Sigmoid colon (tissue), 7 donors: ENCODE measurements at places on chromosomes 6 and 20. TPM values are rescaled to one million over a fixed set of nuclear protein-coding genes. Genes with fewer than 3 reads are reported as not detected.

Gene NKX2-2
- polyA plus RNA-seq = 0.60 TPM

Gene C4B
- 64.7 TPM for polyA plus RNA-seq

Gene CEP250
- polyA plus RNA-seq = 6.6 TPM

Gene VSX1
- 0.03 TPM for polyA plus RNA-seq

Gene RAET1L
- not detected for polyA plus RNA-seq

Gene ASIP
- polyA plus RNA-seq = 0.38 TPM

Gene TMEM74B
- not detected for polyA plus RNA-seq

Gene FERMT1
- polyA plus RNA-seq = 21.6 TPM

Gene TENT5A
- polyA plus RNA-seq = 7.8 TPM

- peak; percentile 96 for DNase-seq
- peaks cover 59% of the 10 kb centered on the region for H3K4me1 ChIP-seq
- peaks cover 35% of the 10 kb centered on the region for H3K36me3 ChIP-seq
- no peak overlapping the region for H3K4me3 ChIP-seq
- H3K27ac ChIP-seq = peak overlapping the region; percentile 93
Measured at GRCh38 chr20:62352402-62353288, 14.5 kb downstream of the LAMA5 start.

GRCh38 chr20:32201977-32202363 lies 5.6 kb downstream of the PLAGL2 start:
- no peaks in the 10 kb centered on the region for H3K27me3 ChIP-seq
- no peak overlapping the region for H3K4me3 ChIP-seq
- peaks cover 43% of the 10 kb centered on the region for H3K4me1 ChIP-seq
- H3K36me3 ChIP-seq = peaks cover 18% of the 10 kb centered on the region

- no peaks in the 10 kb centered on the region for H3K36me3 ChIP-seq
- no peak for DNase-seq
- H3K4me3 ChIP-seq = no peak overlapping the region
- H3K27ac ChIP-seq = no peak overlapping the region
- H3K27me3 ChIP-seq = no peaks in the 10 kb centered on the region
Measured at GRCh38 chr6:162683135-162683534, 44.4 kb downstream of the PRKN start.

DNA sequence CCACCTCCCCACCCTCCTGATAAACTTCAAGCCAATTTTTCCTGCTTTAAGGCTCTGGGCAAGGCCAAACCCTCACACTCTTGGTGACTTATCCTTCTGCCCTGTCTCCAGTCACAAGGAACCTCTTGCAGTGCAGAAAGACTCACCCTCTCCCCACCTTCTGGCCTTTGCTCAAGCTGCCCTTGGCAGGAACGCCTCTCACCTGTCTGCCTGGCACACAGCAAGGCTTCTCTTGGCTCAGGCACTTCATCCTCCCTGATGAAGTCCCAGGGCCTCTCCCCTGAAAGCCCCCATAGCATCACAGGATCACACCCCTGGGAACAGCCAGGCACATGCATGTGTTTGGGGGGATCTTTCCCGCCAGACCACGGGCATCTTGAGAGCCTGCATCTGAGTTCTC lies 68.8 kb upstream of the NNAT start:
- no peaks in the 10 kb centered on the region for H3K4me1 ChIP-seq
- H3K27me3 ChIP-seq = no peaks in the 10 kb centered on the region
- peak; percentile 28 for DNase-seq
- no peak overlapping the region for H3K27ac ChIP-seq
- no peak overlapping the region for H3K4me3 ChIP-seq

DNA sequence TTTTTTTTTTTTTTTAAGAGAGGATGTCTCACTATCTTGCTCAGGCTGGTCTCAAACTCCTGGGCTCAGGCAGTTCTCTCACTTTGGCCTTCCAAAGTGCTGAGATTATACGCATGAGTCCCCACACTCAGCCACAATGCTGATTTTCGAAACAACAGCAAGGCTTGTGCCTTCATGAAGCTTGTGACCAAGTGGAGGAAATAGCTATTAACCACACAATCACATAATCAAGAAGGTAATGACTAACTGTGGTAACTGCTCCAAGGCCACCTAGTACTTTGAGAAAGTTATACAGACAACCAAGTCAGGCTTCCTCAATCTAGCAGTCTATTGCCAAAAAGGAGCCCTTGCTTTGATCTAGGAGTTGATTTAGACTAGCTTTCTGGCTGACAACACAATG lies 46.3 kb downstream of the SOD2 start:
- no peaks in the 10 kb centered on the region for H3K27me3 ChIP-seq
- no peak overlapping the region for H3K4me3 ChIP-seq
- no peak for DNase-seq
- H3K4me1 ChIP-seq = no peaks in the 10 kb centered on the region

GRCh38 chr6:142816031-142816430 lies 128.9 kb downstream of the HIVEP2 start:
- peaks cover 17% of the 10 kb centered on the region for H3K4me1 ChIP-seq
- H3K4me3 ChIP-seq = no peak overlapping the region
- H3K27ac ChIP-seq = no peak overlapping the region
- H3K36me3 ChIP-seq = no peaks in the 10 kb centered on the region
- H3K27me3 ChIP-seq = no peaks in the 10 kb centered on the region

- H3K27ac ChIP-seq = no peak overlapping the region
- no peak overlapping the region for H3K4me3 ChIP-seq
- H3K4me1 ChIP-seq = no peaks in the 10 kb centered on the region
- no peaks in the 10 kb centered on the region for H3K27me3 ChIP-seq
- no peak for DNase-seq
Measured at GRCh38 chr6:99241905-99242534, 107.5 kb downstream of the FAXC start.

DNA sequence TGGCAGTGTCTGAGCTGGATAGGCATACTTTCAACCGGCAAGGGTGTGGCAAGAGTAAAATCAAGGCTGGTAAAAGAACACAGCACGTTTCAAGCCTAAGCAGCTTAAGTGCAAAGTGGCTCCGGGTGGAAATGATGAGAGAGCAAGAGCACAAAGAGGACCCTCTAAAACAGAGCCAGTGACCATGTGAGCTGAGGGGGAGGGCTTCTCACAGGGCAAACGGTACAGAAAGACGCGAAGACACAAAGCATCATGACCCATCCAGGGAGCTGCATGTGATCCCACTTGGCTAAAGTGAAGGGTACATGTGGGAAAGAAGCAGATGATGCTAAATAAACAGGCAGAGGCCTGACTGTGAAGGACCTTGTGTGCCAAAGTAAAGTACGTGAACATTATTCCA lies 25.7 kb downstream of the FKBP5 start:
- no peak overlapping the region for H3K27ac ChIP-seq
- no peak overlapping the region for H3K4me3 ChIP-seq
- peaks cover 42% of the 10 kb centered on the region for H3K4me1 ChIP-seq
- no peak for DNase-seq

- no peak for DNase-seq
- H3K4me3 ChIP-seq = no peak overlapping the region
- H3K27ac ChIP-seq = no peak overlapping the region
Measured at GRCh38 chr6:83536034-83536646, 23.8 kb downstream of the PRSS35 start.

DNA sequence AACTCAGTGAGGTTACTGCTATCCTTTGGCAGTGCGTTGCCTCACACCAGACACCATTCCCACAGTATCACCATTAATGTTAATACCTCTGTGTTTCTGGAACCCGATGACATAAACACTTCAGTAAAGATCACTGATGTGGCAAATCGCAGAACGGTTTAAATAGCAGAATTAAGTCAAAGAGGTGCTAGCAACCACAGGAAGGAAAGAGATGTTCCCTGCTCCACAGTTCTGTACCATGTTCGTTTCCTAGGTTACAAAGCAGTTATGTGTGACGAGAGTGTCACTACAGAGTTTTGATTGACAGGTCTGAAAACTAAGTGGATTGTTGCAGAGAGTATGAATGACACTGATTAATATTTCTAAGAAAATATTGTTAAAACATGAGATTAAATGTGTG lies 272.3 kb downstream of the KHDRBS2 start:
- no peaks in the 10 kb centered on the region for H3K27me3 ChIP-seq
- H3K4me1 ChIP-seq = no peaks in the 10 kb centered on the region
- DNase-seq = no peak
- H3K4me3 ChIP-seq = no peak overlapping the region
- H3K36me3 ChIP-seq = no peaks in the 10 kb centered on the region
- H3K27ac ChIP-seq = no peak overlapping the region

GRCh38 chr6:118714756-118715155 lies 63.4 kb upstream of the CEP85L start:
- no peak for DNase-seq
- no peak overlapping the region for H3K27ac ChIP-seq
- no peaks in the 10 kb centered on the region for H3K4me1 ChIP-seq
- H3K4me3 ChIP-seq = no peak overlapping the region
- H3K36me3 ChIP-seq = no peaks in the 10 kb centered on the region

DNA sequence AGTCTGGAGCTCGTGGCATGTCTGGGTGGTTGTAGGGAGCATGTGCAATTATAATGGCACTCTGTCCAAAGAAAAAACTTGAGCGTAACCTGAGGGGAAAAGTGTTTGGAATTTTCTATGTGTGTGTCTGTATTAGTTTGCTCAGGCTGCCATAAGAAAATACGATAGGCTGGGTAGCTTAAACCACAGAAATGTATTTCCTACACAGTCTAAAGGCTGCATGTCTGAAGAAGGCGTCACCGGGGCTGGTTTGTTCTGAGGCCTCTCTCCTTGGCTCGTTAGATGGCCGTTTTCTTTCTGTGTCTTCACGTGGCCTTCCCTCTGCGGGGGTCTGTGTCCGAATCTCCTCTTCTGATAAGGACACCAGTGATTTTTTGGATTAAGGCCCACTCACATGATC lies 59.0 kb downstream of the IGF2R start:
- no peak for DNase-seq
- no peaks in the 10 kb centered on the region for H3K27me3 ChIP-seq
- H3K4me1 ChIP-seq = no peaks in the 10 kb centered on the region
- H3K36me3 ChIP-seq = no peaks in the 10 kb centered on the region

GRCh38 chr6:100336876-100337275 lies 127.8 kb downstream of the SIM1 start:
- no peaks in the 10 kb centered on the region for H3K4me1 ChIP-seq
- no peaks in the 10 kb centered on the region for H3K27me3 ChIP-seq
- no peaks in the 10 kb centered on the region for H3K36me3 ChIP-seq
- DNase-seq = no peak
- no peak overlapping the region for H3K4me3 ChIP-seq
- no peak overlapping the region for H3K27ac ChIP-seq

DNA sequence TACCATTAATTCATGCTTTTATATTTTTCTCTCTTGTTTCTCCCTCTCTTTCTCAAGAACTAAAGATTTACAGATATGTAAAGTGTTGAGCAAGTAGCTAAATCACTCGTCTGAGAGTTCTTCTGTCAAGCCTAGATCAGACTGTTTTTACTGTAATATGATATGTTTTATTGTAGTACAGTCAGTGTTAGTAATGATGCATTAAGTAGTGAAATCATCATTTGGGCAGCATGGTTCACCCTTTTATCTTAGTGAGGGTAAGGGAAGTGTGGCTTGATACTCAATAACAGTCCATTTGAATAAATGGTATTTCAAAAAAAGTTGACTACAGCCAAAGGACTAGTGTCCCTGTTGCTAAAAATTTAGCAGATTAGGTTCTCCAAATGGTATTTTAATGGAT lies 9.2 kb downstream of the CYB5R4 start:
- no peak overlapping the region for H3K4me3 ChIP-seq
- no peak for DNase-seq
- H3K27me3 ChIP-seq = no peaks in the 10 kb centered on the region
- H3K36me3 ChIP-seq = peaks cover 8% of the 10 kb centered on the region

GRCh38 chr6:73879501-73880293 lies 183.7 kb downstream of the CD109 start:
- no peak for DNase-seq
- no peak overlapping the region for H3K4me3 ChIP-seq
- no peaks in the 10 kb centered on the region for H3K4me1 ChIP-seq
- H3K27me3 ChIP-seq = no peaks in the 10 kb centered on the region

DNA sequence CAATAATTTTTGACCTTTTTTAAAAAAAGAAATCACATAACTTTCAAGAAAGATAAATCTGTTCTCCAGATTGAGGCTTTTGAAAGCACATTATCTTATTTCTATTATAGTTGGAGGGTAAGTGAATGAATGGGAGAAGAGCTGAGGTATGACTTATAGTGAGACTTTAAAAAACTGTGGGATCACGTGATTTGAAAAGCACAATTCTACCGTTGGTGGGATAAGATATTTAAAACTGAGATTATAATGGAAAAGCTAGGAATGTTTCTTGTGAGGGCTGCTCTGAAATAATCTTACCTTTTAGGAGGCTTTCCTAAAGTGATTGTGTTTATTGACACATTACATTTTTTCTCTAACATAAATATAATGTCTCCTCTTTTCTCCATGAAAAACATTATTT lies 9.5 kb upstream of the OPN5 start:
- no peaks in the 10 kb centered on the region for H3K27me3 ChIP-seq
- no peaks in the 10 kb centered on the region for H3K36me3 ChIP-seq
- no peak overlapping the region for H3K27ac ChIP-seq
- DNase-seq = no peak
- H3K4me3 ChIP-seq = no peak overlapping the region

DNA sequence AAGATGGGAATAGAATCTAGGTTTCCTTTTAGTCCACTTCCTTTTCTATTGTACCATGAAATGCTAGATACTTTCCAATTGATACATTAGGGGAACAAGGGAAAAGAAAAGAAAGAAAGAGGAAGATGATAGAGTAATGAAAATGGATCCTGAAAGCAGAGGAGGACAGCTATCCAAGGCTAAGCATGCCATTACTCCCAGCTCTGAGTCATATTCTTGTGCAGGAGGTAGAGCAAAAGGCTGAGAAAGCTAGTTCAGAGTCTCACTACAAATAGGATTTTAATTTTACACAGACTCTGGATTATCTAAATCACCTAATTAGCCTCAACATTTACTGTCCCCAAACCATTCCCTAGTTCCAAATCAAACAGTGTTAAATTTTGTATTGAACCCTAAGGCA lies 23.6 kb downstream of the RWDD2A start:
- H3K4me1 ChIP-seq = no peaks in the 10 kb centered on the region
- no peak overlapping the region for H3K4me3 ChIP-seq
- H3K27me3 ChIP-seq = no peaks in the 10 kb centered on the region
- no peak for DNase-seq
- no peaks in the 10 kb centered on the region for H3K36me3 ChIP-seq

DNA sequence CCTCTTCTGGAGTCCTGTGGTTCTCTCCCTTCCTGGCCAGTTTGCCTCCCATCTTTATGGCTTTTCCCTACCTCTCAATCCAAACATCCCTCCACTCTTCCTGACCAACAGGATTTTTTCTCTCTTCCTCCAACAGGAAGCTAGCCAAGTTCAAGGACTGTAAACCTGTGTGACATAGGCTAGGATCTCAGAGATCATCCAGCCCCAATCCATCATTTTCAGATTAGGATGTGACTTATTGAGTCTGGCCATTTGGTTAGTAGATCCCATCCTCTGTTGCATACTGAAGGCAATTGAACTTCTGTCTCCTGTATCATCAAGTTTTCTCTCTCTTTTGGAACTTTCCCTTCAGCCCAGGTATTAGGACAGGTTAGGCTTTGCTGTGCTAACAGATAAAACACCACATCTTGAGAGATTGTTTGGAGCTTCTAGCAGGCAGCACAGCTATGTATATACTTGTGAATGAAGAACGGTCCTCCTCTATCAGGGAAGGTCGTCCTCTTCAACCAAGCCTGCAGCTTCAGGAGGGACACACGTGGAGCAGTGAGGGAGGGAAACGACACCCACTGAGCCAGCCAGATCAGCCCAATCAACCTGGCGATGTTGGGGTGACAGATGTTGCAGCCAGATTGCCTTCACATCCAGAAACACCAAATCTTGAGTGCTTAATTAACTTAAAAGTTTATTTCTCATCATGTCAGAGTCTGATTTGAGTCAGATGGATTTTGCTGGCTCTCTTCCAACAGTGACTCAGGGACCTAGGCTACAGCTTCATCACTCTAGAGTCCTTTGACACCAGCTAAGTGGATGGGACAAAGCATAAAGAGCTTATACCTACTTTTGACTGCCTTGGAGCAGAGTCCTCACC lies 106.8 kb downstream of the GJA10 start:
- peaks cover 4% of the 10 kb centered on the region for H3K4me1 ChIP-seq
- no peaks in the 10 kb centered on the region for H3K27me3 ChIP-seq
- H3K4me3 ChIP-seq = no peak overlapping the region
- no peak overlapping the region for H3K27ac ChIP-seq
- DNase-seq = no peak
